ENCODE measurements at places on chromosomes 16 and 17.

GRCh38 chr17:38417210-38417951 lies 10.9 kb upstream of the ARHGAP23 start:
- DNase-seq, result no peak

DNA sequence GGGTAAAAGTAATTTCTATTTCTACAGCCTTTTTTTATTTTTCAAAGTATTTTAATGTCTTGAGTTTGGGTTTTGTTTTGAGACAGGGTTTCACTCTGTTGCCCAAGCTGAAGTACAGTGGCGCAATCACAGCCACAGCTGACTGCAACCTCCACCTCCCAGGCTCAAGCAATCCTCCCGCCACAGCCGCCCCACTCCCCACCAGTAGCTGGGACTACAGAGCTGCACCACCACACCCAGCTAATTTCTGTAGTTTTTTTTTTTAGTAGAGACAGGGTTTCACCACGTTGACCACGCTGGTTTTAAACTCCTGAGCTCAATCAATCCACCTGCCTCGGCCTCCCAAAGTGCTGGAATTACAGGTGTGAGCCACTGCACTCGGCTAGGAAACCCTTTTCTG lies 44.0 kb downstream of the TUBD1 start:
- no peak for DNase-seq

DNA sequence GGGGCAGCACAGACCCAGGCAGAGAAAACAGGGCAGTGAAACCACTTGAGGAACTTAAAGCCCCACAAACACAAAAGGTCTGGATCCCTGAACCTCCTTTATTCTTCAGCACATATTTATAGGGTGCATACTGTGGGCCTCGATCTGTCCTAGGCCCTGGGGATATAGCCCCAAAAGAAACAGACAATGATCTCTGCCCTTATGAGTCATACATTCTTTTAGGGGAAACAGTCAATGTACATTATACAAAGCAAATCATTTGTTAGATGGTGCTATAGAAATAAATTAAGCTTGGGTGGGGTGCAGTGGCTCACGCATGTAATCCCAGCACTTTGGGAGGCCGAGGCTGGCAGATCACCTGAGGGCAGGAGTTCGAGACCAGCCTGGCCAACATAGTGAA lies 10.0 kb upstream of the HES7 start:
- no peak for DNase-seq

- no peak for DNase-seq
Measured at GRCh38 chr17:69516911-69517310, 102.4 kb downstream of the MAP2K6 start.

GRCh38 chr16:66478733-66479511 lies 51.8 kb downstream of the BEAN1 start:
- DNase-seq, result peak; percentile 38

All from thoracic aorta (tissue), 2 donors.